ENCODE measurements at places on chromosomes 3 and 15. TPM values are rescaled to one million over a fixed set of nuclear protein-coding genes. Genes with fewer than 3 reads are reported as not detected.

- no peak for DNase-seq
These were observed 53.3 kb downstream of the ITGB5 start for GRCh38 chr3:124833710-124834332.

Gene TNK2
- total RNA-seq, result 19.6 TPM

DNA sequence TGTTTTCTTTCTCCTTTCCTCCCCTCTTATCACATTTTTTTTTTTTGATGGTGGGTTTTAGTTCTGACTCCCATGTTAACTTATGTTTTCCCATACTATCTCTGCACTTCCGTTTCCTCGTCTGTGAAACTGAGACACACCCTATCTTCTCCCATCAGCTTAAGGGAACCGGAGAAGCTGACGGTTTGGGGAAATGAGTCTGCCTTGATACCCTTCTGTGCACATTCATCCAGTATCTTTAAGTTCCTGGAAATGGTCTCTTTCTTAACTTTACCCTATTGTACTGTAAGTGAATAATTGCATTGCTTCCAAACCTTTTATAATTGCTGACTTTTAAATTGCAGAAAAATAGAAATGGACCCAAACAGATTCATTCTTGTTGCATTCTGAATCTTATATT, 26.2 kb upstream of the CFAP161 start:
- DNase-seq, result no peak

DNA sequence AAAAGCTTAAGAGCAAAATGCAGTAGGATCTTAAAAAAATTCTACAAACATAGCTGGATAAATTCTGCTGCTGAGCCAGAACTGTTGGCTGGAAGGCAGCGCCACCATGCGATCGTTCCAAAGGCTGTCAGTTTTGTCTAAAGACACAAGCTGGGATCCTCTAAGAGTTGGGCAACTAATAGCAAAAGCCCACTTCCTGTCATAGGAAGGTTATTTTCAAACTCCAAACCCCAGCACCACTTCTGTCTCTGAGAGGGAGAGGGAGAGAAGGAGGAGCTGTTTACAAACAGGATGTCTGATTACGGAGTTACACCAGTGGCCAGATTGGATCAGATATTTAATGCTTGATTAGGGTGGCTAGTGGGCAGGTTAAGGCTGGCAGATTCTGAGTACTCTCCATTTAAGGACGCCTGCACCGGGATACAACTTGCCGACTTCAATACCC, 44.0 kb downstream of the EIF4E3 start:
- no peak for DNase-seq

Gene MOBP
- total RNA-seq, result 0.23 TPM

DNA sequence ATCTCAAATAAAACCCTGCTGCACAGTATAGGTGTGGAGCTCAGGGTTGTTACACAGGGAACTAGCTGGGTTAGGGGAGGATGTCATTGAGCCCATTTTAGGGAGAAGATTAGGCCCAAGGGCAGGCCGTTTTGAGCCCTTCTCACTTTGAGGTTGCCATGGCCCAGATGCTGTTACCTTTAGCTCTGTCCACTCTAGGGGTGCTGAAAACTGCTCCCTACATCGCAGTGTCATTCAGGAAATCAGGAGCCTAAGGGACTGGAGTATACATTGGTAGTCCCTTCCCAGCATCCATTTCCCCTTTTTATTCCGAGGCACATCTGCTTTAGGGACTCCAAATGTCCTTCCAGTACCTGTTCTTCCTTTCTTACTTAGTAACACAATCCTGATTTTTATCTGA, 79.0 kb upstream of the SELENOK start:
- no peak for DNase-seq
